GM18507 (cell line): ENCODE measurements at places on chromosomes 16 and 17.
A peak's percentile ranks its signal among the peaks of the same experiment; 100 is the strongest.

DNA sequence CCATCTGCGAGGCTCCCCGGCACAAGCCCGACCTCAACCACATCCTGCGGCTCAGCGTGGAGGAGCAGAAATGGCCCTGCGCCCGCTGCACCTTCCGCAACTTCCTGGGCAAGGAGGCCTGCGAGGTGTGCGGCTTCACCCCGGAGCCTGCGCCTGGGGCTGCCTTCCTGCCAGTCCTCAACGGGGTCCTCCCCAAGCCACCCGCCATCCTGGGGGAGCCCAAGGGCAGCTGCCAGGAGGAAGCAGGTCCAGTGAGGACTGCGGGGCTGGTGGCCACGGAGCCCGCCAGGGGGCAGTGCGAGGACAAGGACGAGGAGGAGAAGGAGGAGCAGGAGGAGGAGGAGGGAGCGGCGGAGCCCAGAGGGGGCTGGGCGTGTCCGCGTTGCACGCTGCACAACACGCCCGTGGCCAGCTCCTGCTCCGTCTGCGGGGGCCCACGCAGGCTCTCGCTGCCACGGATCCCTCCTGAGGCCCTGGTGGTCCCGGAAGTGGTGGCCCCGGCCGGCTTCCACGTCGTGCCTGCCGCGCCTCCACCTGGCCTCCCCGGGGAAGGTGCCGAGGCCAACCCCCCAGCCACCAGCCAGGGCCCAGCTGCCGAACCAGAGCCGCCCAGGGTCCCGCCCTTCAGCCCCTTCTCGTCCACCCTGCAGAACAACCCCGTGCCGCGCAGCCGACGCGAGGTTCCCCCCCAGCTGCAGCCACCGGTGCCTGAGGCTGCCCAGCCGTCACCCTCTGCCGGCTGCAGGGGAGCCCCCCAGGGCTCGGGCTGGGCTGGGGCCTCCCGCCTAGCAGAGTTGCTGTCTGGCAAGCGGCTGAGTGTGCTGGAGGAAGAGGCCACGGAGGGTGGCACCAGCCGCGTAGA lies 13.1 kb upstream of the PRR35 start:
- DNase-seq: no peak

- DNase-seq: no peak
These were observed 1.9 kb downstream of the TSEN54 start for GRCh38 chr17:75518201-75518600.

DNA sequence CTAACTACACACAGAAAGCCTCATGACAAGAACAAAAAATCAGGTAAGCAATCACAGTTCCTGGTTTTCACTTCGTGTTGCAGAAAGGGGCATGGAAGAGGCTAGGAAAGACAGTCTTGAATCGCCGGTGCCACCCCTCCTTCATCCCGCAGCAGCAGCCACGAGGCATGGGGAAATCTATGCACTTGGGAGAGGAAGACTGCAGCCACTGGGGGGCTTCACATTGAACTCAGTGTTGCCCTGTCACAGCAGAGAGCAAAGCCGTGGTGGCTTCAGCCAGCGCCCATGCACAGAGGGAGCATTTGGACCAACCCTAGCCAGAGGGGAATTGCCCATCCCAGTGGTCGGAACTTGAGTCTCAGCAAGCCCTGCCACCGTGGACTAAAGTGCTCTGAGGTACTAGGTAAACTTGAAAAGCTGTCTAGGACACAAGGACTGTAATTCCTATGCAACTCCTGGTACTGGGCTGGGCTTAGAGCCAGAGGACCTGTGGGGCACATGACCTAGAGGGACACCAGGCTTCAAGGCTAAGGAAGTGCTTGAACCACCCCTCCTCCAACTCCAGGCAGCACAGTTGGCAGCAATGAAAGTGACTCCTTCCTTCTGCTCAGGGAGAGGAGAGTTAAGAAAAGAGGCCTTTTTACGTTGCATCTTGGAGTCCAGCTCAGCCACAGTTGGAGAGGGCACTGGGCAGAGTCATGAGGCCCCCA lies 35.2 kb upstream of the ATP2C2 start:
- DNase-seq: no peak

- no peak for DNase-seq
These were observed 3.4 kb upstream of the PRSS8 start for GRCh38 chr16:31138621-31139578.

- no peak for DNase-seq
These were observed 2.9 kb downstream of the OR1F1 start for GRCh38 chr16:3190949-3191353.

GRCh38 chr16:55709801-55710200 lies 54.0 kb downstream of the SLC6A2 start:
- DNase-seq: no peak

GRCh38 chr16:57023541-57024249 lies 34.3 kb downstream of the NLRC5 start:
- no peak for DNase-seq

- DNase-seq: no peak
These were observed 569 bp upstream of the RABEP2 start for GRCh38 chr16:28925386-28926228.

GRCh38 chr17:45228763-45229539 lies 7.3 kb downstream of the FMNL1 start:
- DNase-seq: peak; percentile 69

GRCh38 chr17:76337413-76337777 lies 16.3 kb downstream of the PRPSAP1 start:
- no peak for DNase-seq

DNA sequence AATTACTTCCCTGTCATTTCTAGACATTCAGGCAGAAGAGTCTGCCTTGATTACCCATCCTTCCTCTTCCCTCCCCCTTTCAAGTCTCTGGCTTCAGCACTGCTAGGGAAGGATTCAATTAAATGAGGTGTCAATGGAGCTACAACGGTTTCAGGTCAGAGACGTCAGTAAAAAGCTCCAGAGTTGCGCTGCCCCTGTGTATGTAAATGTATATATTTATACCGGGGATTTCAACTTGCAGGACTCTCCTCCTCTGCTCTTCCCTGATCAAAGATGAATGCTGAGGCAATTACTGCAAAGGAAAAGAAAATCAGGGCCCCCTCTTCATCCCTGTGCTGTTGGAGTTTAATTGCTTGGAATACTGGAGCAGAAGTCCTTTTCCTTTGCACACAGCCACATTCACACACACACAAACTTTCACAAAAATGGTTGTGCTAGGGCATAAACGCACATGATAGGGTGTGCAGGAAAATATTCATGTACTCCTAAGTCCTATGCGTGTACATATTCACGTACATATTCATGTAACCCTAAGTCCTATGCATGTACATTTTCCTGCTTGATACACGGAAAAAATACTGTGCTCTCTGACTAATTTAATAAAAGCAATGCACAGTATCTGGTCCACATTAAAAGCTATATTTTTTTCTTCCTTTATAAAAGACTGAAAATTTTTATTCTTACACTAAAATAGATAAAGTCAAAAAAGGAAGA lies 129.7 kb upstream of the PMFBP1 start:
- no peak for DNase-seq

DNA sequence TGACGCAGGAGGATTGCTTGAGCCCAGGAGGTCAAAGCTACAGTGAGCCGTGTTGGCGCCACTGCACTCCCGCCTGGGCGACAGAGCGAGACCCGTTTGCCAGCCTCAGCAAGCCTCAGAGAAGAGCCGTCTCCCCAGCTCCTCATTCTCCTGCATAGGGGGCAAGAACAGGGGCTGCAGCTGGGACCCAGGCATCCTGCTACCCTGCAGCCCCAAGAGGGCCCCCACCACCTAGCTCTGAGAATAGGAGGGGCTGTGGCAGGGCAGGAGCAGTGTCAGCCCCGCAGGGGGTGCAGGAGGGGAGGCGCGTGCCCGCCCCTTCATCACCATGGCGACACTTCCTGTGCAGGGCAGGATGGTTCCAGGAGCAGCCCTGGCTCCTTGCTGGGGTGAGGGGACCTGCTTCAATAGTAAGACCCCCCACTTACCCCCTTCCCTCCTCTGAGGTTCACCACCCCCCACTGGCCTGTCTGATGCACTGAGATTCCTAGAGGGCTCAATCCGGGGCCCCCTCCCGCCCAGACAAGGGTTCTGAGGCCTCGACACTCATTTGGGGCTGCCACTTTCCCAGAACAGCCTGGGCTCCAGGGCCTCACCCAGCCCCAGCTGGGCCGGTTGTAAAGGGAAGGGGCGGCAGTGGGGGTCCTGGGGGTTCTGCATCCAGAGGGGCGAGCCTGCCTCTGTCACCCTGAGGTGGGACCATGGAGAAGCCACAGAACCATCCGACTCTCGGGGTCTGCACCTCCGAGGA lies 20.2 kb downstream of the VASN start:
- DNase-seq: no peak

GRCh38 chr16:54173490-54173889 lies 113.1 kb downstream of the IRX3 start:
- DNase-seq: no peak

DNA sequence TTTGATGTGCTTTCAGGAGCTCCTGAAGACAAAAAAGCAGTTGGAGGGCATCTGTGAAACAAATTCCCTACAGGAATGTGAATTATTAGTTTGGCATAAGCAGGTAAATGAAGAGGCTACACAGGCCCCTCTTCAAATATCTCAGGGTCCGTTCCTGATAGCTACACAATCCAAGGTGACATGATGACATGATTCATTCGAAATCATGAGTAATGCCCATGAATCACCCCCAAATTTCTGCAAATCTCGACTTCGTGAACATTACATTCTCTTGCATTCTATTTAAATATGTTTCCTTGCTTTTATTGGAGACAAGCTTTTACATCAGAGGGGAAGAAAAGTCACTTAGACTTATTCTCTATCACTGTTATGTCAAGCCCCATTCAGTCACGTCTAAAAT lies 22.3 kb downstream of the GAN start:
- DNase-seq: no peak

GRCh38 chr16:2091547-2092255 lies 43.9 kb downstream of the TSC2 start:
- DNase-seq: no peak
